Activated CD8-positive, alpha-beta memory T cell treated with anti-CD3 and anti-CD28 coated beads for 4 hours (primary cell): ENCODE measurements at places on chromosomes 2 and 18.

DNA sequence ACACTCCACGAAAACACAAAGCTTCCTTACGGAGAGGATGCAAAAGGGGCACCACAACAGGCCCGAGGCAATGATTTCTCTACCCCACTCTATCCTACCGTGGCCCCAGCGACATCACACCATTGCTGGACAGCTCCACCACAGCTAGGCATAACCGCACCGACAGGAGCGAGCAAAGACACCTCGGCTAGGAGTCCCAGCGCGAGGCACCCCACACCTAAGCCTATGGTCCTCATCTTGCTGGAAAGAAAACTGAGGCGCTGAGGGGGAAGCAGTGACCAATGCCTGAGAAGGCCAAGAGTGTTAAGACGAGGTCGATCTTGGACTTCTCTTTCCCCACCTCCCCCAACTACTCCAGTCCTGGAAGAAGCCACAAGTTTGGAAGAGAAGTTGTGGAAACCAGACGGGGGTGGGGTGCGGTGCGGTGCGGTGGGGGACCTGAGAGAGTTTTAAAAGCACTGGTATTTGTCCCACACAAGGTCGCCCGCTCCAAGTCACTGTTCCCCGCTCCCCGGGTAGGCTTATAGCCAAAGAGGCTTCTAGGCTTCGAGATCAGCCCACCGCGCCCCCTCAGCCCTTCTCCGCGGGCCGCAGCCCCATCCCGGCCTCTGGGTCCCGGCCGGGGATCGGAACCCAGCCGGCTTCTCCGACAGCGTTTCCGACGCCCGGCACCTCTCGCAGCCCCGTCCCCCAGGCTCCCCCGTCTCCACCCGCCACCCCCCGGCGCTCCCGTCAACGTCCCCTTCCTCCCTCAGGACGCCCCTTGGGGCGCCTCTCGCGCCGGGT is 766 bp downstream of the PDE6D start:
- DNase-seq, result no peak

DNA sequence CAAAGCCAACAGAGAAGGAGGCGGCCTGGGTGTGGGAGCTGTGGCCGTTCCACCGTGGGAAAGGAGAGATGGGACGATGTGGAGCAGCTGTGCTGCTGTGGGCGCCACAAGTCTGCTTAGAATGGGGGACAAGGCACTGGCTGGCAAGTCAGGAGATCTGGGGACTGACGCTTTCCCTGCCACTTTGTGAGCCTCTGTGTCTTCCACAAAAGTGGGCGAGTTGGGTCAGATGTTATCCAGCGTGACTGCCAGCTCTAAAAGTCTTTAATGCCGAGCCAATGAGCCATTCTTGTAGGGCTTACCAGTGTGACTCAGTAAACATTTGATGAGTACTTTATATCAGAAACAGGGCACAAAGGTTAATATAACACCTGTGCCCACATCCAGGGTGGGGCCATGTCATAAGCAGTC is 113.6 kb upstream of the MGAT5 start:
- DNase-seq, result no peak

DNA sequence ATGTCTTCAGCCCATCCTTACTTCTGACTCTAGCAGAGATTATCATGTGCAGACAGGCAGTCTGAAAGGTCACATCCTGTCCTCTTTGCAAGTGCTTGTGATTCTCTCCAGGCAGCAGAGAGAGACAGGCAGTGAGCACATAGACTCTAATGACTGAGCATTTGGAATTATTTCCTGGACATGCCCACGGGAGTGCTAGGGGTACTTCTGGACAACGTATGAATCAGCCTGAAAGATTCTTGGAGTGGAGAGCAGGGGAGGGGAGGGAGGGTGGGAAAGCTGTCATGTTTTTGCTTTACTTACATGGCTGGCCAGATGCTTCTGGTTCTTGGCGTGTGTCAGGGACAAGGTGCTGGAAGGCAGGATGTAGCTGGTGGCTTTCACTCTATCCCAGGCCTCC is 150.6 kb downstream of the RIF1 start:
- no peak for DNase-seq

DNA sequence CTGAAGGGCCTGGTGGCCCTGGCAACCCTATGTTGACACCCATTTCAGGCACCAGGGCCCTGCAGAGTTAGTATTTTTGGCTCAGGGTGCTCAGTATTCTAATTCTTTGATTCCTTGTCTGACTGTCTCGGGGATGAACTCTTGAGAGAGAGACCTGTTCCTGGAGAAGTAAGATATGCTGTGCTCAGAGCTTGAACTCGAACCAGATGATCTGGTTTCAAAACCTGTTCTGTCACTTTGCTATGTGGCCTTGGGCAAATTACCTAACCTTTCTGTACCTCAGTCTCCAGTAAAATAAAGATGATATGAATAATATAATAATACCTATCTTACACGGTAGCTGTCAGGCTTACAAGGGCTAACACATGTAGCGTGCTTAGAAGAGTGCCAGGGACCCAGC is 294.2 kb downstream of the DYSF start:
- no peak for DNase-seq

DNA sequence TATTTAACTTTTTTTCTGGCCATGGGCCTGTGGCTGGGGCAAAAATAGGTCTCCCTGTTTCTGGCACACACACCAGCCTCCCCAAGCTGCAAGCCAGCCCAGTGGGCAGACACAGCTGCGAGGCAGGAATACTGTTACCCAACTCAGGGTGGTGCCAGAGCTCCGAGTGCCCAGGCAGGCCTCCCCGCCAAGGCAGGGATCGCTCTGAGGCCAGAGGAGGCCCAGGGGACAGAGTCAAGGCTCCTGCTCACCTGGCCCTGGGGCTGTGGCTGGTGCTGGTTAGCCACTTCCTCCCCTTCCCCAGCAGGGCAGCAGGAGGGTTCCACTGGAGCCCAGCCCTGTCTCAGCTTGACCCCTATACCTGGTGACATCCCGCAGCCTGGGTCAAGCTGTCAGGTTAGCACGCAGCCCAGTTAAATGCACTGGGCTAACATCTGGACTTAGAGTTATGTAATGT is 67.1 kb upstream of the EPAS1 start:
- DNase-seq, result no peak

DNA sequence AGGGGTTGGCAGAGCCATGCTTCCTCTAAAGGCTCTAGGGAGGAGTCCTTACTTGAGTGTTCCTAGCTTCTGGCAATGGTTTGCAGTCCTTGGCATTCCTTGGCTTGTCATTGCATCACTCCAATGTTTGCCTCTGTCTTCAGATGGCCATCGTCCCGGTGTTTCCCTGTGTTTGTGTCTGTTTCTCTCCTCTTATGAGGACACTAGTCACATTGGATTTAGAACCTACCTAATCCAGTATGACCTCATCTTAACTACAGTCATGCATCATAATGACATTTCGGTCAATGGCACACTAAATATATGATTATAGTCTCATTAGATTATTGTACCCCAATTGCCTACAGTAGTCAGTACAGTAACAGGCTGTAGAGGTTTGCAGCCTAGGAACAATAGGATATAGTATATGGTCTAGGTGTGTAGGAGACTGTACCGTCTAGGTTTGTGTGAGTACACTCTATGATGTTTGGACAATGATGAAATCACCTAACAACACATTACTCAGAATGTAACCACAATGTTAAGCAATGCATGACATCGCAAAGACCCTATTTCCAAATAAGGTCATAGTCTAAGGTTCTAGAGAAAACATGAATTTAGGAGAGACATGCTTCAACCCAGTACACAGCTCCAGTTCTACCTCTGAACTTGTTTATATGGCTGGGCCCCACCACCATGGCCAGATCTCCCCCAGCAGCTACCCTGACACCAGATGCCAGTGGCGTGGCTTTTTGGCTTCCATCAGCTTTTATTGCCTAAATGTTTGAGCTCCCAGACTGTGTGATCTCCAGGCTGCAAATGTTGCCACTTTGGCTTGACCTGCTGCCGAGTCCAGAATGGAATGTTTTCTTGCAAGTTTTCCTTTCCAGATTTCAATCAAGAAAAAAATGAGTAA is 22.1 kb downstream of the SRD5A2 start:
- no peak for DNase-seq

DNA sequence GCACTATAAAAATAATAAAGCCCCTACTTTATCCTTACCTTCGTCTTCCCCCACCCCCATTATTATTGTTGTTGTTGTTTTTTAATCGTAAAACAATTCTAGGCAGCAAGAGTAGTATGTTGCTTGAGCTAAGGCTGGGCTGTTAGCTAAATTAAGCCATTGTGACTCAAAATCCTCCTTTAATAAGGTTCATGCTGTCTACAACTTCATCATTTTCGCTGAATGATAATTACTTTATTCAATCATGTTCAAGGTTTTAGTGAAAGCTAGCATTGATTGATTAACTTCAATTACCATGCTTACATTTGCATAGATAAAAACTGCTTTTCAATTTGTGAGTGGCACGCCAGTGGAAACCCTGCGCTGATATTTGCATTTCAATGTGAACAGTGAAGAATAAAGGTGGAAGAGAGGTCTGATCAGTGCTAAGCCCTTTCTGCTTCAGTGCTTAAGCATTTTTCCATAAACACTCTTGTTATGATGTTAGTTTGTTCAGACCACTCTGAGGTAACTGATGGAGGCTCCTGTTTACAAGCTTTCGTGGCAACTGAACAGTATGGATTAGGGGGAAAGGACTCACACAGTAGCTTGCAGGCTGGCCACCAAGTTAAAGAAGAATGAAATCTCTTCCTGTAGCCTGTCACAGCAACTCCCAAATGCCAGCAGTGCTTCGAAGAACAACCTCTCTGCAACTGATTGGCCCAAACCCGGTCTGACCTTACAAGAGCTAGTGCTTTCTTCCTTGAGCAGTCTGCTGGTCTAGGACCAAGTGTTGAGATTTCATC is 156.8 kb downstream of the GPD2 start:
- no peak for DNase-seq

- no peak for DNase-seq
Observed at GRCh38 chr2:46802665-46803546, 112.7 kb downstream of the MCFD2 start.

GRCh38 chr2:21256006-21256405 is 132.2 kb downstream of the TDRD15 start:
- no peak for DNase-seq

DNA sequence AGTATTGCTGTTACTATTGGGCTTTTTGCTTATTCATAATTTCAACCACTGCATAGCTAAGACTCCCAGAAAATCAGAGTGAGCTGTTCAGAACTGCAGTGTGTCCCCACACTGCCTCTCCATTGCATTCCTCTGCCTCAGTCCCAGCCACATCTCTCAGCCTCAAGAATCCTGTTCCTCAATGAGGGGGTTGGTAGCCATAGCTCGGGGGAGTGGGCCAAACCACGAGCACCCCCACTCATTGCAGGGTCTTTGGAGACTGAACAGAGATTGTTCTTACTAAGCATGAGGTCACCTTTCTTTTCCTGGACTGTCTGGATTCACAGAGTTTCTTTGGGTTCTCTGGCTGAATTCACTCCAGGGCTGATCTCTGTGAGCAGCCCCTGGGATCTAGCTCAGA is 161.1 kb downstream of the GFPT1 start:
- DNase-seq, result no peak

DNA sequence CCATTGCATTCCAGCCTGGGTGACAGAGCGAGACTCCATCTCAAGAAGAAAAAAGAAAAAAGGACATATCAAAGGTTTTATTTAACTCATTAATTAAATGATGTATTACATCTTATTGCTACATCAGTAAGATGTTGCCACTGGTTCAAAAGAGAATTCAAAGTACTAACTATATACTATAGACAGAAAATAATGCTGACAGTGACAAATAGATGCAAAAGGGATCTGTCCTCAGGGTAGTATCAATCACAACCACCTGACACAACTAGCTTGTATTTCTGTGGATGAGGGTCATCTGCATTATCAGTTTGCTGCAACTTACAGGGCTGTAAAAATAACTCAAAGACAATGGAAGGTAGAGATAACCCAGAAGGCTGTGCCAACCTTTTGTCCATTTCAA is 16.4 kb upstream of the CREG2 start:
- DNase-seq, result no peak

DNA sequence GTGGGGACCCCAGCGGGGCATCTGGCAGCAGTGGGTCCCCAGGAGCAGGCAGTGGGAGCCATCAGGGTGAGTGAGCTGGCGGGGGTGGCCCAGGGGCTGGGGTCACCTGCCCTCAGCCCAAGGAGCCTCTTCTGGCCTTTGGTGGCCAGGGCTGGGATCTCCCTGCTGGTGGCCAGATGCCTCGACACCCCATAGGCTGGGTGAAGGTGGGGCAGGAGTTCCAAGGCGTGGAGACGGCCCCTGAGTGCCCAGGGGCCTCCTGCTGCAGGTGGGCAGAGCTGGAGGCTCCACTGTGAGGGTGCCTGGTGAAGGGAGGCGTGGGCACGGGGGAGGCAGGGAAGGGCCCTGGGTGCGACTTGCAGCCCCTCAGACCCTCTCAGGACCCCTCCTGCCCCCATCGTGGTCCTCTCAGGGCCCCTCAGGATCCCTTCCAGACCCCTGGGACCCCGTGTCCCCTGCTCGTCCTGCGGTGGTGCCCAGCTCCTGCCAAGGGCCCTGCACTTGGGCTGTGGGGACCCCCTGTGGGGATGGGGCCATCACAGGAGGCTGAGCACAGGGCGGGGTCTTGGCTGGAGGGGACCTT is 5.0 kb upstream of the GPR35 start:
- no peak for DNase-seq
